Small intestine (tissue), 16 donors: ENCODE measurements at places on chromosomes 7 and 10.
A peak's percentile ranks its signal among the peaks of the same experiment; 100 is the strongest.

DNA sequence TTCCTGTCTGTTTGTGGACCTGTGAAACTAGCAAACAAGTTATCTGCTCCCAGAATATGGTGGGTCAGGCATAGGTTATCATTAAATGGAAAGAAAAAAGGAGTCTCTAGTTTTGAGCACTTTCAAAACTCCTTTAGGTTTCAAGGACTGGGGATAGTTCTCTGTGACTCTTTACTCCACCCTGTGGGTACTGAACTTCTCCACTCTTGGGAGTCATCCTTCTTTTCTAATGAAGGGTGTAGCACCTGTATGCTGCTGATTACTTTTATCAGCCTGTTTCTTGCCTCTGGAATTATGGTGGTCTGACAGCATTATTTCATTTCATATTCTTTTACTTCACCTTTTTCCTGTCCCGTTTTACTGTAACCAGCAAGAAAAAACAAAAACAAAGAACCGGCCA lies 6.7 kb downstream of the GNAI1 start:
- H3K27ac ChIP-seq: no peak overlapping the region
- no peak overlapping the region for H3K4me3 ChIP-seq
- no peak for DNase-seq

GRCh38 chr7:126495733-126496132 lies 757.0 kb downstream of the GRM8 start:
- no peaks in the 10 kb centered on the region for H3K36me3 ChIP-seq
- H3K4me1 ChIP-seq: no peaks in the 10 kb centered on the region
- no peak for DNase-seq
- H3K4me3 ChIP-seq: no peak overlapping the region
- no peaks in the 10 kb centered on the region for H3K27me3 ChIP-seq
- no peak overlapping the region for H3K27ac ChIP-seq

GRCh38 chr7:7510794-7511193 lies 24.9 kb downstream of the COL28A1 start:
- H3K4me3 ChIP-seq: no peak overlapping the region
- no peaks in the 10 kb centered on the region for H3K36me3 ChIP-seq

- no peak overlapping the region for H3K4me3 ChIP-seq
- no peaks in the 10 kb centered on the region for H3K27me3 ChIP-seq
- H3K36me3 ChIP-seq: no peaks in the 10 kb centered on the region
- no peak overlapping the region for H3K27ac ChIP-seq
These were observed 10.4 kb upstream of the IL15RA start for GRCh38 chr10:5987747-5988146.

- no peak overlapping the region for H3K4me3 ChIP-seq
- no peaks in the 10 kb centered on the region for H3K27me3 ChIP-seq
- H3K4me1 ChIP-seq: no peaks in the 10 kb centered on the region
- H3K36me3 ChIP-seq: no peaks in the 10 kb centered on the region
- no peak overlapping the region for H3K27ac ChIP-seq
- DNase-seq: no peak
These were observed 33.4 kb upstream of the HSPA12A start for GRCh38 chr10:116775488-116776400.

- no peak overlapping the region for H3K27ac ChIP-seq
- DNase-seq: no peak
- no peaks in the 10 kb centered on the region for H3K4me1 ChIP-seq
- H3K4me3 ChIP-seq: no peak overlapping the region
- no peaks in the 10 kb centered on the region for H3K27me3 ChIP-seq
- H3K36me3 ChIP-seq: no peaks in the 10 kb centered on the region
These were observed 142.8 kb downstream of the ADK start for GRCh38 chr10:74293686-74294371.

DNA sequence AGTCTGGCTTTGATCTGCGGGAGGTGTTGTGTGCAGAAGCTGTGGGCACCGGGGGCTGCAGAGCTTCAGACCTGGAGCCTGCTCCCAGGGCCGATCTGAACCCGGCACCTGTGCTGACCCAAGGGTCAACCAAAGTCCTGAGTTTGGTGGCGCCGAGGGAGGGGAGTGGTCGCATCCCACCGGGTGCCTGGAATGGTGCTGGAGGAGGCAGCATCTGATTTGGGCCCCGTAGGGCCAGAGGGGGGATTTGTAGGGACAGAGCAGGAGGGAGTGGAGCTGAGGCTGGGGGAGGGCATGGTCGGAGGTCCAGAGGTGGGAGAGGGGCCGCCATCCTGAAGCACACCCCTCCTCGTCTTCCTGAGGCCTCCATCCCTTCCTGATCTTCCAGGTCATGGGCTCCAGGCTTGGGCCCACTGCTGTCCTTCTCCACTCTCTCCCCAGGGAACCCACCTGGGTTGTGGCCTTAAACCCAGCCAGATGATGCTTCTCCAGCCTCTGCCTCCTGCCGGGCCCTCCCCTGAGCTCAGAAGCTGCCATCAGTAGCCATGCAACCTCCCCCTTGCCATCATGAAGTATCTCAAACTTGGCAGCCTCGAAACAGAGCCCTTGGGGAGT lies 112.9 kb downstream of the LHPP start:
- H3K27ac ChIP-seq: no peak overlapping the region
- H3K4me1 ChIP-seq: no peaks in the 10 kb centered on the region
- no peaks in the 10 kb centered on the region for H3K36me3 ChIP-seq

- H3K27ac ChIP-seq: no peak overlapping the region
- H3K36me3 ChIP-seq: no peaks in the 10 kb centered on the region
- DNase-seq: no peak
- peaks cover 4% of the 10 kb centered on the region for H3K4me1 ChIP-seq
- no peak overlapping the region for H3K4me3 ChIP-seq
- no peaks in the 10 kb centered on the region for H3K27me3 ChIP-seq
These were observed 88.1 kb downstream of the COBL start for GRCh38 chr7:51228386-51228958.

- H3K27me3 ChIP-seq: no peaks in the 10 kb centered on the region
- no peak overlapping the region for H3K27ac ChIP-seq
- no peak for DNase-seq
These were observed 44.3 kb downstream of the SORBS1 start for GRCh38 chr10:95516774-95517373.

DNA sequence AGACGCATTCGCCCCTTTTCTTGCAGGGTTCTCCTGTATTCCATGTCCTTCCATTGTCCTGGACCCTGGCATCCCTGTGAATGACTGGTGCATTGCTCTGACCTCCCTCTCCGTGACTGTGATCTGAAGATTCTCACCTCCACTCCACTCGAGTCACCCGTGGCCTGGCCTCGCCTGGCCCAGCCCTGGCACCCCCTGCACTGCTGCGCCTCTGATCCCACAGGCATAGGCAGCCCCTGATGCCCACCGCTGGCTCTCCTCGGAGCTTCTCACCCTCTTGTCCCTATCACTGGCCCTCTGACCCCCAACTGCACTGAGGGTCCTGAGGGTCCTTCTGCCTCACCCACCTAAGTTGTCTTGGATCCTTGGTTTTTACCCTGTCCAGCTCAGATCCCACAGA lies 2.2 kb upstream of the MMP21 start:
- no peaks in the 10 kb centered on the region for H3K36me3 ChIP-seq
- H3K4me3 ChIP-seq: no peak overlapping the region
- H3K27me3 ChIP-seq: no peaks in the 10 kb centered on the region
- no peaks in the 10 kb centered on the region for H3K4me1 ChIP-seq
- no peak for DNase-seq

- H3K36me3 ChIP-seq: no peaks in the 10 kb centered on the region
- DNase-seq: no peak
- H3K4me1 ChIP-seq: no peaks in the 10 kb centered on the region
- no peak overlapping the region for H3K4me3 ChIP-seq
- H3K27me3 ChIP-seq: no peaks in the 10 kb centered on the region
These were observed 24.0 kb downstream of the KIAA1549 start for GRCh38 chr7:138957217-138957616.

GRCh38 chr7:158016180-158017097 lies 571.2 kb downstream of the PTPRN2 start:
- no peaks in the 10 kb centered on the region for H3K36me3 ChIP-seq
- no peaks in the 10 kb centered on the region for H3K27me3 ChIP-seq
- peak; percentile 32 for DNase-seq
- no peak overlapping the region for H3K4me3 ChIP-seq
- H3K4me1 ChIP-seq: no peaks in the 10 kb centered on the region
- H3K27ac ChIP-seq: no peak overlapping the region

DNA sequence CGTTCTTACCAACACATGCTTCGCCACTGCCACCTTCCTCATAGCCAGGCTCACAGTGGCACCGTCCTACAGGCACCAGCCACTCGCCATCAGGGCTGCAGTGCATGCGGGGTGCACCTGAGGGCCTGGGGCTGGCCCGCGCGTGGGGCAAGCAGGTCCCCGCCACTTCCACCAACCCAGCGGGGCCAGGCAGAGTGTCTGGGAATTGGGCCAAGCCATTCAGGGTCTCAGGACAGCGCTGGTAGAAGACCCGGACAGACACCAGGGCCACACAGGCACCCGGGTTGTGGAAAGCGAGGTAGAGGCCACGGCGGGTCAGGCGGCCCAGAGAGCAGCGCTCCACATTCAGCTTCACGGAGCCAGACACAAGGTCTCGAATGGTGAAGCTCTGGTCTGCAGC lies 9.0 kb downstream of the EPHA1 start:
- H3K27ac ChIP-seq: no peak overlapping the region
- H3K36me3 ChIP-seq: peaks cover 69% of the 10 kb centered on the region
- peaks cover 2% of the 10 kb centered on the region for H3K4me1 ChIP-seq

- H3K4me1 ChIP-seq: no peaks in the 10 kb centered on the region
- DNase-seq: no peak
- peaks cover 17% of the 10 kb centered on the region for H3K27me3 ChIP-seq
- no peak overlapping the region for H3K27ac ChIP-seq
These were observed 20.9 kb upstream of the JAKMIP3 start for GRCh38 chr10:132044803-132045202.

DNA sequence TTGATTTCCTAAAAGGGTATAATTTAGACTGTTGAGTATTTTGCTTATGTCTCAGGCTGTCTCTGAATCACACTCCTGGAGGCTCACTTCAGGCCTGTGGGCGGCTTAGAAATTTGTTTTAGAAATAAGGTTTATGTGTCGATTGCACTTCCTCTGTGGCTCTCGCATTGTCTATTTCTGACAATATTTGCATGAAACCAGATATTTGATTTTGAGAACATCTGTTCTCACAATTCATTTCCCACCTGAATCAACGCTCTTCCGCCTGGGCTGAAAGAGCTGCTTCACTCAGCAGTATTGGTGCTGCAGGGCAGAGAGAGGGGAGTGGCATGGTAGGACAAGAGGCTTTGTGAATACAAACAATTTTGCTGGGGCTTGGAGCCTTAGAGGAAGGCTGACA lies 262.0 kb downstream of the ADRA2A start:
- H3K27ac ChIP-seq: no peak overlapping the region
- no peak for DNase-seq
- no peaks in the 10 kb centered on the region for H3K27me3 ChIP-seq
- no peaks in the 10 kb centered on the region for H3K4me1 ChIP-seq
- H3K4me3 ChIP-seq: no peak overlapping the region

DNA sequence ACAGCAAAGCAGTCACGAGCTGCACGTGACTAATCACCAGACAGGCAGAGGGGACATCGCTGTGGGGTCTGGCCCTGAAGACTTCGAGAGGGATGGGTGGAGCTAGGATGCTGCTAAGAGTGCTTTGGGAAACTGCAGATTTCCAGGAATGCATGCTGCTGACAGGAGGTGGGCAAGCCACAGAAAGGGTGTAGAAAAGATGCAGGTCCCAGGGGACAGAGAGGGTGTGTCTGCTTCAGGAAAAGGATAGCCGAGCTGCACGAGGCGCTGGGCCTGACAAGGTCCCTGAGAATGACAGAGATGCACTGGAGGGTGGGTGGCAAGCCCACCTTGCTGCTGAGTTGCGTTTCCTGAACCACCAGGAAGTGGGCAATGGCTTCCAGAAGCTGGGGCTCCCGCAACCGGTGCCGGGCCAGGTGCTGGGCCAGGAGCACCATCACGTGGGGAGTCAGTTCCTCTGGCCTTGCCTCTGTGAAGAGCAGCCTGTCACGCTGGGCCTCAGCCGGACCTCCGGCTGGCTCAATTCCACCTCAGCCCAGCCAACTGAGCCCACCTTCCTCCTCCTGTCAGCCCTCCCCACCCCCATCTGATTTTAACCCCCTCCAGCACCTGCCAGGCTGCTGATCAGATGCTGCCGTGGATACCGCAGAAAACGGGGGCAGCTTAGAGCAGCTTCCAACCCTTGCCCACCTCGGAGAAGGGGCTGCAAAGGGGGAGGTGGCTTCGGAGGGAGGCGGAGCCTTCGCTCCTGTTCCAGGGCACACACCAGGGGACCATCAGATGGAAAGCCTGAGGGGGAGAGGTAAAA lies 2.2 kb downstream of the FASTK start:
- H3K27ac ChIP-seq: no peak overlapping the region
- H3K27me3 ChIP-seq: no peaks in the 10 kb centered on the region
- H3K36me3 ChIP-seq: peaks cover 11% of the 10 kb centered on the region
- H3K4me1 ChIP-seq: peaks cover 12% of the 10 kb centered on the region
- peak; percentile 83 for DNase-seq
- H3K4me3 ChIP-seq: no peak overlapping the region

- H3K4me3 ChIP-seq: no peak overlapping the region
- peaks cover 7% of the 10 kb centered on the region for H3K4me1 ChIP-seq
- DNase-seq: no peak
- H3K36me3 ChIP-seq: no peaks in the 10 kb centered on the region
- H3K27ac ChIP-seq: peak overlapping the region; percentile 57
These were observed 19.6 kb downstream of the PTPRE start for GRCh38 chr10:127926455-127926854.

DNA sequence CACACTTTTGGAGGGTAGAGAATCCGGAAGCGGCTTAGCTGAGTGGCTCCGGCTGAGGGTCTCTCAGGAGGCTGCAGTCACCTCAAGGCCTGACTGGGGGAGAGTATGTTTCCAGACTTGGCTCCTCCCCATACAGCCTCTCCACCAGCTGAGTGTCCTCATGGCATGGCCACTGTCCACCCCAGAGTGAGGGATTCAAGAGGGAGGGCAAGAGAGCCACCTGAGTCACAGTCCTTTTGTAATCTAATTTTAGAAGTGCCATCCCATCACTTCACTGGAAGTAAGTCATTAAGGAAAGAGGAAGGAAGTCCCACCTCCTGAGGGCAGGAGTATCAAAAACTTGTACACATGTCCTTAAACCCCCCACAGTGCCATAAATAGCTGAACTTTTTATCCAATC lies 134.0 kb downstream of the GLI3 start:
- H3K4me1 ChIP-seq: no peaks in the 10 kb centered on the region
- H3K27ac ChIP-seq: no peak overlapping the region
- no peak for DNase-seq

DNA sequence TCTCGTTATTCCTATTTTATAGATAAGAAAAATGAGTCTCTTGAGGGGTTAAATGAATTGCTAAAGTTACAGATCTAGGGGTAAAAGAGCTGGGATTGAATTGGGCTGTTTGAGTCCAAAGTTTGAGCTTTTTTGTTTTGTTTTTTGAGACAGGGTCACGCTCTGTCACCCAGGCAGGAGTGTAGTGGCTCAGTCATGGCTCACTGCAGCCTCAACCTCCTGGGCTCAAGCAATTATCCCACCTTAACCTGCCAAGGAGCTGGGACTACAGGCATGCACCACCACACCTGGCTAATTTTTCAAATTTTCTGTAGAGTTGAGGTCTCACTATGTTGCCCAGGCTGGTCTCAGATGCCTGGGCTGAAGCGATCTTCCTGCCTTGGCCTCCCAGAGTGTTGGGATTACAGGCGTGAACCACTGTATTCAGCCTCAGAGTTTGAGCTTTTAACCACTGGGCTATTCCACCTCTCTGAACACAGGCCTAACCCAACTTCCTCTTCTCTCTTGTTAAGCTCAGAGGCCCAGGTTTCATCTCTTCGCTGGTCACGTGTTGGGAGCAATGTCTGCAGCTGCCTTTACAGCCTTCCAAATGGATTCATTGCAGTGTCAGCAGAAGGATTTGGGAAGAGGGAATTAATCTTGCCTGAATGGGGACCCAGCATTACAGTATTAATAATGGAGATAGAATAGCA lies 8.0 kb downstream of the SUFU start:
- no peak overlapping the region for H3K4me3 ChIP-seq
- H3K36me3 ChIP-seq: peaks cover 6% of the 10 kb centered on the region
- no peak for DNase-seq
- no peak overlapping the region for H3K27ac ChIP-seq
